ENCODE measurements at places on chromosomes 12 and 14. TPM values are rescaled to one million over a fixed set of nuclear protein-coding genes. Genes with fewer than 3 reads are reported as not detected.
A peak's percentile ranks its signal among the peaks of the same experiment; 100 is the strongest.

DNA sequence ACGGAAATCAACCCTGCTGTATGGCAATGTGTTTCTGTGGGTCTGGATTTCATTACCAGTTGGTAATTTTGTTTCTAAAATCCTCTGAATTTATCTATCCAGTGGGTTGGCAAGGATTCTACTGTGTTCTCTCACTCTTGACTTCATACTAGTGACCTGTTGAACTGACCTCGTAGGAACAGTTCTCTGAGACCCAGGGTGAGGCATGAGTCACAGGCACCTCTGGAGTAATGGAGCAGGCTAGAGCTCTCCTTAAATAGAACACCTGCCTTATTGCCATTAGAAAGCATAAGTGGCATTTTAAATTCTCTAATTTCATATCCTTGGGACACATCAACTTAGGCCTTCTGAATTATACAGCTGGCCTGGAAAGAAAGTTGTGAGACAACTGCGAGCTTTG lies 258.3 kb upstream of the NAV3 start:
- DNase-seq = peak; percentile 20

- DNase-seq = no peak
These were observed 87.1 kb downstream of the RAD52 start for GRCh38 chr12:862303-862911.

- DNase-seq = no peak
These were observed 390.7 kb downstream of the APAF1 start for GRCh38 chr12:99035803-99036202.

DNA sequence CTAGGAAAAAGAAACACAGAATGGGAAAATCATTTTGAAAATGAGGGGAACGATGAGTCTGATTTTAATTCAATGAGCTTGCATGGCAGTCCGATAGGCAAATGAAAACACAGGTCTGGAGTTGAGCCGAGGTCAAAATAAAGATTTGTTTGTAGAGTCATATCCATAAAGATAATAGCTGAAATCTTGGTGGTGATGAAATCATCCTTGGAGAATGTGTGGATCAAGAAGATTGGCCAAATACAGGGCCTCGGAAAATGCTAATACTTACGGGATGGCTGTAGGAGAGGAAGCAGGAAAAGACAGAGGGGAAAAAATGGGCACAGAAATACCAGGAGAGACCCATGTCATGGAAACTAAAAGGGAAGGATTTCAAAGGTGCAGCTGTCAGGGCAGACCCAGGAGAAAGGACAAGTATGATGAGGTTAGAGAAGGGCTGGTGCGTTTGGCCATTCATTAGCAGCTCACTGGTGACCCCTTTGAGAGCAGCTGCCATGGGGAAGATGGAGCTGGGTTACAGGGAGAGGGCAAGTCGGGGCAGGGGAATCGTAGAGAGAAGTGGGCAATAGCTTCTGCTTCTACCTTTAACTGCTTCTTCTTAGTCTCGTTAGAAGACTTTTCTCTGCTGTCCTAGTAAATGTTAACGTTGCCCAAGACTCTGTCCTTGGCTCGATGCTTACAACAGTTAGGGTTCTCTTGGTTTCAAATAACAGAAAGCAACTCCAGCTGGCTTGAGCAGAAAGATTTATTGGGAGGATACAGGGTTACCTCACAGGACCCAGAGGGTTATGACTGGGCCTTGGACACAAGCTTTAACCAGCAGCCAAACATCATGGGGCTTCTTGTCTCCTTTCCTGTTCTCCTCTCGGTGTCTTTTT lies 161.8 kb downstream of the EFCAB11 start:
- peak; percentile 31 for DNase-seq

GRCh38 chr12:120890963-120891362 lies 13.2 kb downstream of the SPPL3 start:
- no peak for DNase-seq

GRCh38 chr14:33880330-33880729 lies 70.5 kb downstream of the EGLN3 start:
- no peak for DNase-seq

DNA sequence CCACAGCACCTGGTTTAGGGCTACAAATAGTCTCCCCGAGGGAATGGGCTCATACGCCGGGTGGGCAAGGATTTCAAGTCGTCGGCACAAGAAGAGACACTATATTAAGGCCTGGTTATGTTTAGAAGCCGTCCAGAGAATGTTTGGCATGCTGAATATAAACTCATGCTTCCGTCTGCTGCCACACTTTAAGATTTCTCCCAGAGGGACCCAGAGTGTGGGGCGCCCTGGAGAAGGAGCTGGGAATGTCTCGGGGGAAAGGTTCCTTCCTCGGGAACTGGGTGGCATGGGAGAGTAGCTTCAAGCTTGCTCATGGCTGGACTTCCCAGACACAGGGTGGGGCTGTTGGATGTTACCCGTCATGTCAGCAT lies 295.7 kb downstream of the CACNA1C start:
- no peak for DNase-seq

- no peak for DNase-seq
These were observed 56.0 kb downstream of the FBXO34 start for GRCh38 chr14:55327179-55327578.

GRCh38 chr12:102811110-102811737 lies 105.8 kb downstream of the PAH start:
- peak; percentile 6 for DNase-seq

- no peak for DNase-seq
These were observed 961.2 kb downstream of the TMEM121 start for GRCh38 chr14:106487600-106487999.

GRCh38 chr12:57629897-57630471 lies 3.0 kb downstream of the B4GALNT1 start:
- DNase-seq = no peak

- no peak for DNase-seq
These were observed 28.6 kb downstream of the CCDC91 start for GRCh38 chr12:28218875-28219274.

- no peak for DNase-seq
These were observed 46.2 kb upstream of the MEG3 start for GRCh38 chr14:100779691-100780080.

DNA sequence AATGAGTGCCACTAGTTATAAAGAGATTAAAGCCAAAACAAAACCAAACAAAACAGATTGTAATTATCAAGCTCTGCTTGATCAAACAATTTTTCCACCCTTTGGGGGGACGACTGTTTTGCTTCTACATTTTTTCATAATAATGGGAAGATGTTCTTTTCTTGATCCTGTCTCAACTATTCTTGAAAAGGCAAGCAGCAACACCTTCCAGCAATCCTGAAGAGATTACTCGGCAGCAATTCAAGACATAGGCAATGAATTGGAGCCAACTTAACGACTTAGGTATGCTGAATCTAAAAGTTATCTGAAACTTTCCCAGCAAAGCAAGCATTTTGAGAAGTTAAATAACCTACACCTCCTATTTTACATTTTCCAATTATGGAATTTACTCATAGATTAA lies 69.9 kb upstream of the SLC38A4 start:
- no peak for DNase-seq

DNA sequence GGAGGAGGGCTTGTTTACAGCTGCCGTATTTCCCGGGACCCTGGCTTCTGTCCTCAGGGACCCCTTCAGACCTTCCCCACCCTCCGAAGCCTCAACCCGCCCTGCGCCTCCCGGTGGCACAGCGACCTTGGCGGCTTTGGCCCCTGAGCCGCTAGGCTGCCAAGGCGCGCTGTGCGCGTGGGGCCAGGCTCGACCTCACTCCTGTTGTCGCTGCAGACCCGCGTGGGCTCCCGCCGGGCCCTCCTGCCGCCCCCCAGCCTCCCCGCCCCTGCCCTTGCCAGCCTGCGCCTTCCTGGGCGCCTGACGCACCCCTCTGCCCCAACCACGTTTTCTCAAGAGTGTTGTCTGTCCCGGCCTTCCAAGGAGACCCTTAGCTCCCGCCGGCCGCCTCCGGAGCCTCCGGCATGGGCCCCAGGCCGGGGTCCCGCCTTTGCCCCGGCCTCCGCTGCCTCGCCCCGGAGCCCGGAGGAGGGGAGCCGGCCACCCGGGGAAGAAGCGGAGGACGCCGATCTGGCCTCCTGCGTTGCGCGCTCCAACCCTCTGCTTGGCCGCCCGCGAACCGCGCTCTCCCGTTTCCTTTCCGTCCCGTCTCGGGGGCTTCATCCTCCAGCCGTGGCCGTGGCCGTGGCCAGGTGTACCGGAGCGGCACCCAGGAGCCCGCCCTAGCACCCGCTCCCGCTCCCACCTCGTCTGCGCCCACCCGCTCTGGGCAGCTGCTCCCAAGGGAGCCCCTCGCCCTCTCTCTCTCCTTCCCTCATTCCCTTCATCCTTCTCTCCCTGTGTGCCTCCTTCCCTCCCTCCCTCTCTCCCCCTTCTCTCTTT lies 19.9 kb downstream of the PPP2R5C start:
- peak; percentile 10 for DNase-seq

DNA sequence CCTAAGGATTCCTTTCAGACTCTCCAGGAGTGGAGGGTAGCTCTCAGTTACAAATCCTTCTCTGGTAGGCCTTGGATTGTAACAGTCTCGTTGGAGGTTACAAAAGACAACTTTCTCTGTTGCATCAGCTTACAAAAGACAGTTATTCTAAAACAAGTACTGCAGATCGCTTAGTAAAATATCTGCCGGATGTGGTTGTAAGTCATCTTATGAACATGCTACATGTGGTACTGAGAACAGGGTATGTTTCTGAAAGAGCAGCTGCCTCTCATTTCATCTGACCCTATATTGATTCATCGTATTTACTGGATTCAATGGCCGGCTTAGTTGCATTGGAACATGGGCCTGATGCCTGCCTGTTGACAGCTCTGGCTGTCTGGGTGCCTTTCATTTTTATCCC lies 157.4 kb downstream of the PTCSC3 start:
- DNase-seq = no peak

The PROX2 gene
- total RNA-seq = not detected

The ARHGAP9 gene
- total RNA-seq = 0.44 TPM

The SOAT2 gene
- 0.22 TPM for total RNA-seq

The BMAL2 gene
- 22.8 TPM for total RNA-seq

The DAD1 gene
- 811 TPM for total RNA-seq

The AKAP6 gene
- total RNA-seq = 40.6 TPM

The GARIN6 gene
- not detected for total RNA-seq

The DAO gene
- not detected for total RNA-seq

The ANKS1B gene
- total RNA-seq = 4.1 TPM

The CCDC177 gene
- not detected for total RNA-seq

The BRI3BP gene
- 10.3 TPM for total RNA-seq

The FOXM1 gene
- total RNA-seq = 67.5 TPM

The GLI1 gene
- total RNA-seq = not detected

All from M059J (cell line).